ENCODE measurements at places on chromosomes 7 and 10.
A peak's percentile ranks its signal among the peaks of the same experiment; 100 is the strongest.

GRCh38 chr7:143227806-143228205 lies 6.0 kb downstream of the TAS2R40 start:
- DNase-seq, result no peak

DNA sequence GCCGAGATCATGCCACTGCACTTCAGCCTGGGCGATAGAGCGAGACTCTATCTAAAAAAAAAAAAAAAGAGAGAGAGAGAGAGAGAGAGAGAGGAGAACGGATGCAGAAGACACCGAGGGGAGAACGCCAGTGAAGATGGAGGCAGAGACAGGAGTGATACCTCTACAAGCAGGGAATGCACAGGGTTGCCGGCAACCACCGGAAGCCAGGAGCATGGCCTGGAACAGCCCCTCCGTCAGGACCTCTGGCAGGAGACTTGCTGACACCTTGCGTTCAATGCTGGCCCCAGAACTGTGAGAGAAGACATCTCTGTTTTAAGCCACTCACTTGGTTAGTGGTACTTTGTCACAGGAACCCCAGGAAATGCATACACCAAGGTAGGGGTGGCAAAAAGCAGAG lies 38.1 kb upstream of the DUSP5 start:
- no peak for DNase-seq

DNA sequence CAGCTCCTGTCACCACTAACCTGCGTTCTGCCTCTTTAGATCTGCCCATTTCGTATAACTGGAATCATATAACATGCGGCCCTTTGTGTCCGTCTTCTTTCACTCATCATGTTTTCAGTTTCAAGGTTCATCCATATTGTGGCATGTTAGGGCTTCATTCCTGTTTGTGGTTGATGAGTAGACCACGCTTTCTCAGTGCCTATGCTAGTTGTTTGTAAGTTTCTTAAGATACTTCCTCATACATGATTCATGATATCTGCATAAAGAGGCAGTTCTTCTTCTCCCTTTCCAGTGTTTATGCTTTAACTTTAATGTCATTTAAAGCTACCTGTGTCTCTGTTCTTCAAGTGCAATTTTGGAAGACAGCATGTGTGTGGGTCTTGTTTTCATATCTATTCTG lies 79.5 kb upstream of the FAM20C start:
- DNase-seq, result no peak

DNA sequence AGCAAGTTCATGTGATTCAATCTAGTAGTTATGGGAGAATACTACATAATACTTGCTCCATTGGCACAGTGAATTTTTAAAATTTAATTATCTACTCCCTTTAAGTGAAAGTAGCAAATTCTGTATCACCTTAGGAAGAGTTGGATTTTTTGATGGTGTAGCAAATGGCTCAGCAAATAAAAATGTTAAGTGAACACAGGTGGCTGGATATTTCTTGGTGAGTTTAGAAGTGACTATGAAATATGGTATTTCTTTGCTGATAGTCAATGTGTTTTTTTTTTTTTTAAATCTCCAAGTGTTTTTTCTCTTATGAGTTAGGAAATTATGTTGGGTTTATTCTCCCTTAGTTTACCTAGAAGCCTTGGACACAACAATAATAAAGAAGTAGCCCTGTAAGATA lies 67.8 kb downstream of the CREM start:
- no peak for DNase-seq

DNA sequence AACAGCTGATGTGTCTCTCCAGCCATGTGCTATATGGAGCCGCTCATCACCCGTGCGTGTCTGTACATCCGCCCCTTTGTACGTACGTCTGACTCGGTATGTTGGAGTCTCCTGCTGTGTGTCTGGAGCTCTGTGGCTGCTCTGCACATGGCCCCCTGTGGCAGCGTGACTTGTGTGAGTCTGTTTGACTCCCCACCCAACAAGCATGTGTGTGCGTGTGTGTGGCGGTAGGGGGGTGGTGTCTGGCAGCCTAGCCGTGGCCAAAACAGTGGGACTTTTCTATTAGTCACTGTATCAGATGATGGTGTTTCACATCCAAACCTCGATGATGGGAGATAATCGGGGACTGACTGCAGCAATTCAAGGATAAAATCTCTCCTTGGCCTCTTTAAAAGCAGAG lies 94.1 kb downstream of the COL13A1 start:
- DNase-seq, result peak; percentile 77

DNA sequence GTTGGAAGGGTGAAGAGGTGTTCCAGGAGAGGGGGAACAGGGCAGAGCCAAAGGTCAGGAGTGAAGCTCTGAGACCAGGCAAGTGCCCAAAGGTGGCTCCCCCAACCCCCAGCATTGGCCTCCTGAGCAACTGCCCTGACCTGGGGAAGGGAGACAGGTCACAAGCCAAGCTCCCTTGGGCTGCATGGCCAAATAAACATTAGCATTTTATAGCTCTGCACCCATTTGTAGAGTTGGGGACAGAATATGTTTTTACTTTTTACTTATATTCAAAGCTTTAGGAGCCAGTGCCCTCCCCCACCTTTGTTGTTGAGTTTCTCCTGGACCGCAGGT lies 4.0 kb downstream of the UNC5B start:
- no peak for DNase-seq

DNA sequence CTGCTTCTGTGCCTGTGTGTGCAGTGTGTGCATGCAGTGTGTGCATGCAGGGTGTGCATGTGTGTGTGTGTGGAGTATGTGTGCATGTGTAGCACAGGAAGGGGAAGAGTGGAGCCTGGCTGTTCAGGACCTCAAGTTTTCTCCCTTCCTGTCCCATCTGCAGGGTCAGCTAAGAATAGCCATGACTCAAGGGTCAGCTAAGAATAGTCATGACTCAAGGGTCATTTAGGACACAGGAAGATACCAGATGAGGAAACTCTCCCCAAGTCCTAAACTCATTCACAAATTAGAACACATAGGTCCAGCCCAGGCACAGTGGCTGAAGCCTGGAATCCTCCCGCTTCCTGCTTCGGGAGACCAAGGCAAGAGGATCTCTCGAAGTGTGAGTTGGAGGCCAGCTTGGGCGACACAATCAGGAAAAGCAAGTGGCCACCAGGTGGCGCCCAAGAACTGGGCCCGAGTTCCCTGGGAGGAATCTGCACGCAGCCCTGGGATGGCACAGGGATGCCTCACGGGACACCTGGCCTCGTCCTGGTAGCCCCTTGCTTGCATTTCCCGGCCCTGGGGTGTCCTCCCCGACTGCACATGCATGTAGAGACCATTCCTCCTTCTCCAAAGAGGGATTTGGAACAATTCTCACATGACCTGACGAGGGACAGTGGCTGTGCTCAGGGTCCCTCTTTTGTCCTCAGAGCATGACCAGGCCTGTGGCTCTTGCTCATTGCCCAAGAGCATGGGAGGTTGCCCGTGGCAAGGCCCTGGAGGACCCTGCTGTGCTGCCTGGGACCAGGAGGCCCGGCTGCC lies 21.4 kb upstream of the VOPP1 start:
- DNase-seq, result no peak

DNA sequence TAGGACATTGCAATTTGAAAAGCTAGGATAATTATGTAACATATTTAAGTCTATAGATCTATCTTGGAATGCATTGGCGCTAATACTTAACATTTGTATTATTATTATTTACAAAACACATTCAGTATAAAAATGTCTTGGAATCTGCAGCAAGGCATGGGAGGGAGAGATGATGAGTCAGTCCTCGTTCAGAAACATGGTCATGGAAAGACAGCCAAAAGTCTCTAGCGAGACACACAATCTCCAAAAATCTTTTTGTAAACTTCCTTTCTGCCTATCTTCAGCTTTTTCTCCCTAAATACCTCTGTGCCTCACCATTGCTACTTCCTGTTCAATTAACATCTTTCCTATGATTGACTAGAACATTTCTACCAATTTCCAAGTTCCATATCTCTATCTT lies 188.4 kb upstream of the CACNA2D1 start:
- DNase-seq, result no peak

GRCh38 chr7:95817866-95818640 lies 45.7 kb downstream of the DYNC1I1 start:
- no peak for DNase-seq

GRCh38 chr7:147756300-147756699 lies 834.3 kb upstream of the C7orf33 start:
- DNase-seq, result no peak

GRCh38 chr10:115998301-115998700 lies 274.7 kb downstream of the GFRA1 start:
- no peak for DNase-seq

DNA sequence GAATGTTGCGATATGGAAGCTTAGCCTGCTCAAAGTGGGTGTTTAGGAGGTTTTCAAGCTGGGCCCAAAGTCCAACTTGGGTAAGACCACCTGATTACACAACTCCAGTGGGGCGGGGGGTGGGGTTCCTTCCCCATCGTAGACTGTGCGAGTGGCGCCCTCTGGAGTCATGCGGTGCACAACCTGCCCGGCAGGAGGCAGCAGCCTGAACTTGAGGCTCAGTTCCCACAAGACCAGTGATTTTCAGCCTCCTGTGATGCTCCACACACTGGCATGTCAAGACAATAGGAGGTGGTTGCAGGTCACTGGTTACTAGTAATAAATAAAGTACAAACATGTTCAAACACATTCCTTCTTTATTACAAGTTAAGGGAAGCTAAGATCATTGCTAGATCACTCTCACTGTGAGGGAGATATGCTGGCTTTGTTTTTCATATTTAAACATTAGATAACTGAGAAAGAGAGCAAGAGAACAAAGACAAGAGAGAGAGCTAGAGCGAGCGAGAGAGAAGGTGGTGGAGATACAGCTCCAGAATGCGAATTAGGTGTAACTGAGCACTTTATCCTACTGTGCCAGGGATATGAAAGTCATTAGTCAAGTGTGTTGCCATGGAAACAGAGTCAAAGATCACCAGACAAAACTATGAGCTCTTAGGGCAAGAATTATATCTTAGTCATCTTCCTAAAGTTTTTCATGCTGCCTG lies 97.4 kb upstream of the BMPER start:
- DNase-seq, result peak; percentile 36

DNA sequence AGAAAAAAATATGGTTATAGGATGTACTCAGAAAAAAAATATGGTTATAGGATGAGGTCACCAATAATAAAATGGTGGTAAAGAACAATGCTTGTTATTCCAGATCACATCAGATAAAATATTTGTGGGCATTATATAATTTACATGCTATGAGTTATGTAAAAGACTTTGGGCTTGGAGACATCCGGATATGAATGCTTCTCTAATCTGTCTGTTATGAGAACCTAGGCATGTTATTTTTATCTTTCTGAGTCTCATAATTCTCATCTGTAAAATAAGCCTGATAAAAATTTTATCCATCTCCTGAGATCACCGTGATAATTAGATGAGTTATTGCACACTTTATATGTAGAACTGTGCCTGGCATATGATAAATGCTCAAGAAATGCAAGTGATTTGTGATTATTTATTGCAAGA lies 37.8 kb downstream of the DKK1 start:
- DNase-seq, result peak; percentile 74

GRCh38 chr10:13987446-13987845 lies 343.3 kb downstream of the FRMD4A start:
- DNase-seq, result no peak

DNA sequence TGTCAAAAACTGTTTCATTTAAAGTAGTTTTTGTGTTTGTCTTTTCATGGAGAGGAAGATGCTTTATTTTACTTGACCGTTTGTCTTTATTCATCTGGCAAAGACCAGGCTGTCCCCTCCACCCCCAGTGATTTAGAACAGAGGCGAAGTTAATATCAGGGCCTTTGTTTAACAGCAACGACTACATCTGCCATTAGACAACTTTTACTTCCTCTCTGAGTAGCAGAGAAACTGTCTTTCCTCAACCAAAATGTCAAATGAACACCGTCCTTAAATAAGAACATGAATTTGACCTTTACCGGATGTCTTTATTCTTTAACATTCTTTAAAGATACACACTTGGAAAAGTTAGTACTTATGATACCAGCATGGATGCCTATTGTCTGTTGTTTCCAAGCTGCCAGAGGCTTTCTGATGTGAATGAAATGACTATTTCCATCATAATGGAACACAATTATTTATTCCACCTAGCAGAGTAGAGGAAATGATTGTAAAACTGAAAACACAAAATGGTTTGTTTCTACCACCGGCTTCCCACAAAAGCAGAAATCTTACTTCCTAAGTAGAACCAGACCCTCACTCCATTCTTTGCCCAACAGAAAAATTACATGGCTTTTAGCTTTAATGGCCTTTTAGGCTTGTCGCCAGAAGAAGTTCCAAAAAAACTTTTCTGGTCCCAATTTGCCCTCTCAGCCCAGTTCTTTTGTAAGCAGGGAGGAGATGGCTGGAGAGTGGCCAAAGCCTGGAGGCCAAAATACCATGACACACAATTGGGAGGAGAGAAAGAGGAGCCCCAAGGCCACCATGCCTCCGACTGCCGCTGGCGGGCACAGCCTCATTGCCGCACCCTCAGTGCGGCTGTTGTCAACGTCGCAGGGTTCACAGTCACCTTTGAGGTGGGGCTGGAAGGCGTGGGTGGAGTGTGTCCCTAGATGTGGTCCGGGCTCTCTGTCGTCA lies 168.5 kb downstream of the TEX36 start:
- no peak for DNase-seq

DNA sequence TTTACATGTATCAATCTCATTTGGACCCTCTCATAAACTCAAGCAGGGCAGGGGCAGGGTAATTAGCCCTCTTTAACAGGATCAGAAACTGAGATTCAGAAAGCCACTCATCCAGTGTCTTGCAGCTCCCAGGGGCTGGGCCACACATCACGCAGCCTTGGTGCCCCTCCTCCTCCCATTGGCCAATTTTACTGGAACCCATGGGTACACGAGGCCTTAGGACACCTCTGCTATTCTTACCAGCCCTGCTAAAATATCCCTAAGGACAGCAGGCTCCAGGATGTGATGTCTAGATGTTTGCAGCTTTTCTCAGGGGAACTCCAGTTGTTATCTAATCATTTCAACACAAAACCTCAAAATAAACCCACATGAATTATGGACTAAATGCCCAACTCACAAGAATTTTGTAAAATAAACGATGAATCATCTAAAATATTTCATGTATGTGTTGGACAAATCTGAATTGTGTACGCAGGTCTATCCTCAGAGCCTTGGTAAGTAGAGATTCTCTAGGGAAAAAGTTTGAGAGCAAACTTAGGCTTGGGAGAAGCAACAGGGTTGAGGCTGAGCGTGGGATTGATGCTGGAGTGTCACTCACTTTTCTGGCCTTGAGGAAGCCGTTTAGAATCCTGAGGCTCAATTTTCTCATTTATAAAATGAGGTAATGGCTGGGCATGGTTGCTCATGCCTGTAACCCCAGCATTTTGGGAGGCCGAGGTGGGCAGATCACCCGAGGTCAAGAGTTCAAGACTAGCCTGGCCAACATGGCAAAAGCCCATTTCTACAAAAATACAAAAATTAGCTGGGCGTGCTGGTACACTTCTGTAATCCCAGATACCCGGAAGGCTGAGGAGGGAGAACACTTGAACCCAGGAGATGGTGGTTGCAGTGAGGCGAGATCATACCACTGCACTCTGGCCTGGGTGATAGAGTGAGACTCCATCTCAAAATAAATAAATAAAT lies 69.7 kb upstream of the TNS3 start:
- peak; percentile 95 for DNase-seq
